Kidney epithelial cell (primary cell): ENCODE measurements at places on chromosomes 3 and 15.
A peak's percentile ranks its signal among the peaks of the same experiment; 100 is the strongest.

GRCh38 chr3:159787178-159787574, 201.5 kb upstream of the IL12A start:
- no peak for DNase-seq

DNA sequence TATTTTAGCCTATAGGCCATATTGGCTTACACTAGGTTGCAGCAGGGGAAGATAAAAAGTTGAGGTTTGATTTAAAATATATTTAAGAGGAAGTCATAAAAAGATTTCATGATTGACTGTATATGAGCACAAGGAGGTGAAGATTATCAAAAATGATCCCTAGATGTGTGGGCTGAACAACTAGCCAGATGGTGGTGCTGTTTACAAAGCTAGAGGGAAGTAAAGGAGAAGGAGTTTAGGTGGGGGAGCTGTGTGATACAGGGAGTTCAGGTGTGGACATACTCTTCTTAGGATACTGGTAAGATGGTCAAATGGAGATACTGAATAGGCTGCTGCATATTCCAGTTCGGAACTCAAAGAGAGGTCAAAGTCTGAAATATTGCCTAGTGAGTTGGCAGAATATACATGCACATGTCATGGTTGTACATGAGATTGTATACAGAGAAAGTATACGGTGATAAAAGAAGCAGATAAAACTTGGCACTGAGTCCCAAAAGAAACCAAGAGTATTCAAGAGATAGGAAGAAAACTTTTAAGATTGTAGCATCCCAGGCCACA, 727.8 kb downstream of the NLGN1 start:
- DNase-seq: no peak

GRCh38 chr15:88703533-88703932, 64.7 kb downstream of the ISG20 start:
- DNase-seq: no peak

- no peak for DNase-seq
Observed at GRCh38 chr3:153547970-153548369, 385.9 kb downstream of the RAP2B start.

GRCh38 chr3:179828738-179829137, 175.9 kb downstream of the USP13 start:
- DNase-seq: no peak

DNA sequence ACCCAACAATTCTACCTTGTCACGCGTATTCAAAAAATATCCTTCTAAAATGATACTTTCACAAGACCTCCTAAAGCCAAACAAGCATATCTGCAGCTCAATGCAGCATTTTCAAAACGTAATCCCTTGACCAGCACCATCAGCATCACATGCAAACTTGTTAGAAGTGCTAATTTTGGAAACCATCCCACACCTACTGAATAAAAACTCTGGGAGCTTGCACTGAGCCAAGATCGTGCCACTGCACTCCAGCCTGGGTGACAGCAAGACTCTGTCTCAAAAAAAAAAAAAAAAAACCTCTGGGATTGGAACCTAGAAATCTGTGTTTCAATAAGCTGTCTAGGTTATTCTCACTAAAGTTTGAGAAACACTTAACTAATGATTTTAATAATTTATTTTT, 223.3 kb upstream of the CCDC54 start:
- DNase-seq: no peak

DNA sequence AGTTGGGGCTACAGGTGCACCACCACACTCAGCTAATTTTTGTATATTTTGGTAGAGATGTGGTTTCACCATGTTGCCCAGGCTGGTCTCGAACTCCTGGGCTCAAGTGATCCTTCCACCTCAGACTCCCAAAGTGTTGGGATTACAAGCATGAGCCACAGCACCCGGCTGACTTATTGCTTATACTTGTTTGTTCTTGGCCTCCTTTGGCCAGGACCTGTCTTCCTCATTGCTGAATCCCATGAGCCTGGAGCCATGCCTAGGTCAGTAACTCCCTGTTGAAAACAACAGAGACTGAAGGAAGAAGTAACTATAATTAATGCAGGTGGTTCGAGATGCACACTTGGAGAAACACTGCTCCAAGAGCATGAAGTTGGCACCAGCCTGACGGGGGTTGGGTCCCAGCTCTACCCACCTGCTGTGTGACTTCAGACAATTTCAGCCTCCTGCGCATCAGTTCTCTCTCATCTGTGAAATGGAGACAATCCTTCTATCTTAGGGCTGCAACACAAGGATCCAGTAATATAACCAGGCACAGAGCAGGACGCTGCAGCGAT, 38.9 kb downstream of the CPN2 start:
- DNase-seq: no peak

DNA sequence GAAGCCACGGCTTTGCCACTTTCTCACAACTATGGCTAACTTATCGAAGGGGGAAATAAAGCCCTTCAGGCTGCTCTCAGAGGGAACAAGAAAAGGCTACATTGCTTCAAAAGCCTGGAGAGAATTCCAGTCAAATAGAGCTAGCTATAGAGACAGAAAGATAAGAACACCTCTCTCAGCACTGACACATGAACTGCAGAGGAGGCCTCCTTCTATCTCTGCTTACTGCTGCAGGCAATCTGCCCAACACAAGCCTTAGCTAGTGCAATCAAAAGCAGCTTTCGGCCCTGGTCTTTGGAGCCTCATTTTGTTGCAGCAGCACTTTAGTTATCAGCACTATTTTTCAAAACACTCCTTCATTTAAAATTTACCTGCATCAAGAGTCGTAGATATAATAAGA, 118.4 kb upstream of the ROBO1 start:
- no peak for DNase-seq

- DNase-seq: no peak
Observed at GRCh38 chr15:29570121-29570947, 251.9 kb downstream of the TJP1 start.

GRCh38 chr15:41965441-41966413, 6.6 kb downstream of the EHD4 start:
- no peak for DNase-seq

GRCh38 chr15:41561777-41562145, 2.7 kb downstream of the TYRO3 start:
- no peak for DNase-seq

DNA sequence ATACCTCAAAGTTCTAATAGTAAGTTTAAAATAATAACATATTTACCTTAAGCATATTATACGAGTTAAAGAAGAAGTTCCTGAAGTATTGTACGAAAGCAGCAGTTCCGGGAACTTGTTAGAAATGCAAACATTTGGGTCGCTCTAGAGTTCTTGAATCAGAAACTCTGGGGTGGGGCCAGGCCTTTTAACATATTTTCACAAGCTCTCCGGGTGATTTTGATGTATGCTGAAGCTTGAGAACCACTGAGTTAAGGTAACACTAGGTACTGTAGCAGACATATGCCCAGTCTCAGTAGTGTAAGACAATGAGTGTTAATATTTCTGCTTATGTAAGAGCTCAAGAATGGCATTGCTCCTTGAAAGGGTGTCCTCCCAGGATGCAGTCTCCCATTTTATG, 461.1 kb downstream of the C3orf38 start:
- DNase-seq: no peak

GRCh38 chr3:146142757-146143156, 18.2 kb downstream of the PLOD2 start:
- no peak for DNase-seq

DNA sequence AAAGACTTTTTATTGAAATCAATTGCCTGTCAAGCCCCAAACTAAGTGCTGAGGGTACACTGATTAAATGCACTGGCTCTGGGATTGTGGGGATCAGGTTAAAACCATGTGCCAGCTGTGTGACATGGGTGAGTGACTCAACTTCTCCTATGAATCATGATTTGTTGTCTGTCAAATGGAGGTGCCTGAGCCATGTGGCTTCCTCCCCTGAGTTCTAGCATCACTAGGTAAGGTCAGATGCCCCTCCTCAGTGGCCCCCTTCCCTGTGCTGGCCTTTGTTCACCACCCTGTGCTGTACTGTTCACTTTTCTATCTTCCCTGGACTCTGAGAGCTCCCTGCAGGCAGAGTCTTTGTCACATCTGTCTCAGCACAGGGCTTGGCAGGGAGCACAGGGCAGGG, 43.6 kb upstream of the ATP2B2 start:
- no peak for DNase-seq

DNA sequence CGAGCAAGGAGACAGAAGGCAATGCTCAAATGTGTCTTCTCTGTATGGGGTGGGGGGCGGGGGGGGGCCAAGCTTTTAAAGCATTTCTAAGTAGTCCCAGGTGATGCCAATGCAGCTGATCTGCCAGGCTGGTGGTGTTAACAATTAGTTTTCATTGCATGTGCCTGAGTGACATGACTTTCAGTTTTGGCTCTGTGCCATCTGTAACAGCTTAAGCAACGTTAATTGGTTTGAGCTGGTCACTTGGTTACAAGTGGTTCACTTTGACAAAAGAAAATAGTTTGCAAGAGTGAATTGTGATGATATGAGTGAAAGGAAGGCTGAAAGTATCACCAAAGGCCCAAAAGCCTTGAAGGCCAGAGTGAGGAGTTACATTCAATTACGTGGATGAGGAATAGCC, 26.4 kb upstream of the LRIG1 start:
- DNase-seq: no peak

DNA sequence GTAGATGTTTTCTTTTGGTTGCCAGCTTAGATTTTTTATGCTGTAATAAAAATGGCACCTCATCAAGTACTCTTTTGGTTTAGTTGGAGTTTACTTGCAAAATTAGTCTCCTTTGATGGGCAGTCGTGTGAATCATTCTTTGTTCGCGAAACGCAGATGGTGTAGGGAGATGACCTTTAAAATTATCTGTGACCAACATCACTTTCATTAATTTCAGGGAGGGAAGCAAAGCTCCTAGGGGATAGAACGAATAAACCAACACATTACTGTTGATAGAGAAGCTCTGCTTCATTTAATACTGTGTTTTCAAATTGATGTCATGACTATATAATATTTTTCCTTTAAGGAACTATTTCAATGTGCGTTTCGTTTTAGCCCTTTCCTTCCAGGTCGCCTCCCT, 67.4 kb downstream of the USP13 start:
- no peak for DNase-seq

- DNase-seq: no peak
Observed at GRCh38 chr3:4838621-4839022, 140.6 kb upstream of the BHLHE40 start.

- DNase-seq: no peak
Observed at GRCh38 chr15:32716216-32716914, 1.4 kb upstream of the GREM1 start.

GRCh38 chr3:74561881-74562280, 52.6 kb downstream of the CNTN3 start:
- DNase-seq: no peak

- no peak for DNase-seq
Observed at GRCh38 chr3:144586382-144586781, 614.8 kb downstream of the DIPK2A start.

DNA sequence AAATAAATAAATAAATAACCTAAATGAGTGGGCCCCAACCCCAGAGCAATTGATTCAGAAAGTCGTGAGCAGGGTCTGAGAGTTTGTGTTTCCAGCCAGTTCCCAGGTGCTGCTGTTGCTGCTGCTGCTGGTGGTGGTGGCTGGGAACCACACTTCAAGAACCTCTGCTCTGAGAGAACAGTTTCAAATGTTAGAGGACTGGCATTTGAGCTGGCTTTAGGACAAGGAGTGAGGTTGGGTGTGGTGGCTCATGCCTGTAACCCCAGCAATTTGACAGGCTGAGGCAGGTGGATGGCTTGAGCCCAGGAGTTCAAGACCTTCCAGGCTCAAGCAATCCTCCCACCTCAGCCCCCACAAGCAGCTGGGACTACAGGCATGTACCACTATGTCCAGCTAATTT, 123.1 kb upstream of the UBE2E1 start:
- no peak for DNase-seq

GRCh38 chr3:195080125-195080524, 190.8 kb downstream of the XXYLT1 start:
- DNase-seq: no peak

DNA sequence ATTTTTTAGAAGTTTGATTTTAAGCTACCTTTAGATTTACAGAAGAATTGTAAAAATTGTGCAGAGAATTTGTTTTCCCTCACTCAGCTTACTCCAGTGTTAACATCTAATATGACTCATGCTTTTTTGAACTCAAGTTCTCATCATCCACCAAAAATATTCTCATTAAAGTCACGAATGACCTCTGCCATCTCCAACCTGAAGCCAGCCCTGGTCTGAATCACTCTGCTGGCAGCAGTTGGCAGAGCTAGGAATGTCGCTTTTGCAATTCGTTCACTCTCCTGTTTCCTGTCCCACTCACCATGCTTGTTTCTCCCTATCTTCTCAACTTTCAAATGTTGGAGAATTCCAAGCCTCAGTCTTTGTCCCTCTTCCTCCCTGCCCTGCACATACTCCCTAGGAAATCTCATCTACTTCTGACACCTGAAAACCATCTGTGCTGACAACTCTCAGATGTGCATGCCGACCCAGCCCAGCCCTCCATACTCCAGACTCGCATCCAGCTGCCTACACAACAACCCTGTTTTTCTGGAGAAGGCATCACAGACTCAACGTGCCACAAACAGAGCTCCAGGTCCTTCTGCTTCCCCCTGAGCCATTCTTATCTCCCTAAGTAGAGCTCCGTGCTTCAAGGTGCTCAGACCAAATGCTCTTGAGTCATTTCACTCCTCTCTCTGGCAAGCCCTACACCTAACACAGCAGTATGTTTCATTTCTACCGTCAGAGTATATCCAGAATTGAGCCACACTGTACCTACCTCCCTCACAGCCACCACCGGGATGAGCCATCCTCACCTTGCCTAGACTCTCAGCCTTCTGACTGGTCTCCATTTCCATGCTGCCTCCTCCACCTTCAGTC, 24.9 kb downstream of the PRR23E start:
- DNase-seq: no peak

- no peak for DNase-seq
Observed at GRCh38 chr3:126691765-126692164, 12.3 kb upstream of the CHCHD6 start.

- peak; percentile 99 for DNase-seq
Observed at GRCh38 chr3:116059421-116060096, 385.7 kb downstream of the LSAMP start.

GRCh38 chr3:177451864-177452830, 254.9 kb upstream of the TBL1XR1 start:
- DNase-seq: peak; percentile 85

- no peak for DNase-seq
Observed at GRCh38 chr3:135989242-135989641, 23.7 kb downstream of the PPP2R3A start.

DNA sequence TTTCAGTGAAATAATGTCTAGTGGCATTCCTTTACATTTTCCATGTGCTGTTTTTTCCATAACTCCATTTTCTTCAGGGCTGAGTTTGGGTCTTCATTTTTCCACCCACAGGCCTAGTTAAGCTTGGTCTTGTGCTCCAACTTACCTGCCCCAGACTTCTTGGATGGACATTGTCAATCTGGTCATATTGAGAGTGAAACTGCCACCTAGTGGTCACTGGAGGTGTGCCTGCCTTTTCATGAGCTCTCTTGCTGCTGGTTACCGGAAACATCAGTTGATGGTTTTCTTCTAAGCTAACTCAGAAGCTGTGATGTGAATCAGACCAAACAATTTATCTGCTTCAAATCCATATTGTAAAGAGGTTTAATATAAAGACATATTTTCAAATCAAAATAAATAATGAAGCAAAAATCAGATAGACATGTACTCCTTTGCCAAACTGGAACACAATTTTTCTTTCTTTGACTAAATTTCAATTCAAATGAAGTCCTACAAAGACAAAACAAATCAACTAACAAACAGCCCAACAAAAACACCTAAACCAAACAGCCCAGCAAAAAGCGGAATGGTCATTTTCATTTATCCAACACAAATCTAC, 135.1 kb upstream of the RASGRP1 start:
- no peak for DNase-seq
